Activated CD4-positive, alpha-beta T cell treated with anti-CD3 and anti-CD28 coated beads, Interleukin-2, Interleukin-6, amounts not matched to agents 100 ng/mL and 50 ng/mL, durations not matched to agents 16 hours and 8 hours (primary cell): ENCODE measurements at places on chromosomes 1 and 21.
A peak's percentile ranks its signal among the peaks of the same experiment; 100 is the strongest.

DNA sequence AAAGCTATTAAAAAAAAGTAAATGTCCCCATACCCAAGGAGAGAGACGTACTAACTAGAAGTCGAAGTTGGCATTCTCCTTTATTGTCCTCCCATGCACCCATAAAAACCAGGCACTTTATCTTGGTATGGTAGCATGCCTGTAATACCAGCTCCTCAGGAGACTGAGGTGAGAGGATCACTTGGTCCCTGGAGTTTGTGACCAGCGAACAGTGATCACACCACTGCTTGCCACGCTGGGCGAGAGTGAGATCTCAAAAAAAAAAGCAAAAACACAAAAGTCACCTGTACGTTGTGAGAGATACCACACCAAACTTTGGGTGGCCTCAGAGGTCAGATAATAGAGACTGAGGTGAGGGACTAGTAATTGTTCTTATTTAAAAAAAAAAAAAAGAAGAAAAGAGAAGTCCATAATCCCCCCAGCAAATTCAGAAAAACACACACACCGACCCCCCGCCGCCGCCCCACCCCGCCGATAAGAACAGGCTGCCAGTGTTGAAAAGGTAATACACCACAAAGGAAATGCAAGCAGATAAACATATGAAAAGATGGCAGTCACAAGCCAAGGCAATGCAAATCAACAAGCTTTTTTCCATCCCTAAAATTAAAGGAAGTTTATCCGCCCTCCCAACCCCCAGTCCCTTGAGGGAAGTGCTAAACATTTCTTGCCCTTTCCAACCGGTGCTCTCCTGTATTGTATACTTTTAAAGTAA is 3.6 kb downstream of the L1TD1 start:
- no peak for DNase-seq

DNA sequence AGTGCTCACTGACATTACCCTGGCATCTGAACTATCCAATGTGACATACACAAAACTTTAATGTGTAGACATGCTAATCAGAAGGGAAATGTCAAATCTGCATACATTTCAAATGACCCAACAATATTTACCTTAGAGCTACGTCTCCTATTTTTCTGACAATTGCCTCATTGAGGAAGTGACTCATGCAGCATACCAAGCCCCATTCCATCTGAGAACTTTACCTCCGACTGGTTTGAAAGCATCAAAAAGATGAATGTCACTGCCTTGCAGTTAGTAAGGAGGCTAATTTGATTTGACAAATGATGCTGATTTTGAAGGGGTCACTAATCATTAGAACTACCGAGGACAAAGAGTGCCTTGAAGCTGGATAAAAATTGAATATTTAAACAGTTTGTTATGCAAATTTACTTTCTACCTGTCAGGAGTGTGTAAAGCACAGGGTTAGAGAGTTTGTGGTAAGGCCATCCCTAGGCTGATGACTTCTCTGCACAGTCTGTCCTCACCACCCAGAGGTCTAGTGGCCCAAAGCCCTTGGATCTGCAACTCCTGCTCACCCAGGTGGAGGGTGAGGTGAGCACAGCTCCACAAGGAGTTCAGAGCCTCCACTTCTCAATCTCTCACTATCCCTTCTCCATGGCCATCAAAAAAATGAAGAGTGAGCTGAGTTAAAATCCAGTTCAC is 500.3 kb upstream of the C1orf87 start:
- DNase-seq, result no peak

GRCh38 chr1:58251430-58252073 is 295.0 kb downstream of the OMA1 start:
- DNase-seq, result peak; percentile 15

GRCh38 chr21:32331444-32332305 is 33.0 kb downstream of the MRAP start:
- no peak for DNase-seq

DNA sequence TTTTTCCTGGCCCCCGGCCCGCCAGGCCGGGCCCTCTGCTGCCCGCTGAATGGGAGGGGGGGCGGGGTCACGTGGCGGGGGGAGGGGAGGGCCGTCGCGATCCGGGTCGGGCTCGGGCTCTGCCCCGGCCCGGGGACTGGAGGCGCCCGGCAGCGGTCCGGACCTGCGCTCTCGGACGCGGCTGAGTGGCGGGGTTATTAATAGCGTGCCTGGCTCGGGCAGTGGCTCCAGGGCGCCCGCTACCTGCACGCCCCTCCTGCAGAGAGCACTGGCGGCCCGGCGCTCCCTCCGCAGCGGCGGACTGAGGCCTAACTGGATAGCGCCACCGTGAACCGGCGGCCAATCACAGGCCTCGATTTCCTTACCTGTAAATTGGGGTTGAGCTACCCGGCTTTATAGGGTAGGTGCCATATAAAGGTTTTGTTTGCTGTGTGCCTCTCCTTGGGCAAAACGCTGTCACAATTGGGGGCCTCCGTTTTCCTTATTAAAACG is 28.1 kb downstream of the AHDC1 start:
- no peak for DNase-seq

DNA sequence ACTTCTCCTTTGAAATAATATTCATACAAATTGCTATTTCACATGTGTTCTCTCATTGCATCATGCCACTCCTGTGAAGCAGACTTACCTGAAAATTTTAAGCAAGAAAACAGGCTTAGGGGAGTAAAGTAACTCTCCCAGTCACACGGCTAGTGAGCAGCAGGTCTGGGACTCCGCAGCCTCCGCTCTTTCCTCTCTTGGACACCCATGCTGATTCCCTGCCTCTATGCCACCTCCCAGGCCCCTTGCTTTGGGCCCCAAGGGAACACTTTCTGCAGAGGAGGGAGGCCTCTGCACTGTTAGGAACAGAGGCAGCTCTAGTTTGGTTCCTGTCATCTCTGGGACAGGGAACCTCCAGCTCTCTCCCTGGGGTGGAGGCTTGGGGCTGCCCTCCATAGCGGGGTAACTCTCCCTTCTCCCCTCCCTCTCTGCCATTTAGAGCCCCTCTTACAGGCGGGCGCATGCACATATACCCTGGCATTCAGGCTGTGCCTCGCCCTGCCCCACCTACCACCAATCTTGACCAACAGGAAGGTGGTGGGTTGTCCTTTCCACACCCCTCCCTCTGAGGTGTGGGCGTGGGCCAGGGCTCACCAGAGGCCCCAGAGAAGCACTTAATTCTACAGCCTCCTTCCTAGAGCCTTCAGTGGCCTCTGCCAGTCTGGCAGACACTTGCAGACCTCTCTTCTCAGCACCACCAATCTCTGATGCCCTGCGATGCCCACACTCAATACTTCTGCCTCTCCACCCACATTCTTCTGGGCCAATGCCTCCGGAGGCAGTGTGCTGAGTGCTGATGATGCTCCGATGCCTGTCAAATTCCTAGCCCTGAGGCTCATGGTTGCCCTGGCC is at the start of gene RXFP4:
Gene RXFP4 (plus strand): TSS at position 646 of the 852 bp plus-strand sequence. CDS start 72 bp downstream, at position 718.
- no peak for DNase-seq
